GM23248 (cell line): ENCODE measurements at places on chromosomes 5 and 9. TPM values are rescaled to one million over a fixed set of nuclear protein-coding genes. Genes with fewer than 3 reads are reported as not detected.

- H3K27ac ChIP-seq, result no peak overlapping the region
- DNase-seq, result peak; percentile 17
- H3K36me3 ChIP-seq, result no peaks in the 10 kb centered on the region
- H3K27me3 ChIP-seq, result no peaks in the 10 kb centered on the region
- H3K4me3 ChIP-seq, result no peak overlapping the region
Measured at GRCh38 chr9:20479419-20480155, 142.7 kb downstream of the MLLT3 start.

DNA sequence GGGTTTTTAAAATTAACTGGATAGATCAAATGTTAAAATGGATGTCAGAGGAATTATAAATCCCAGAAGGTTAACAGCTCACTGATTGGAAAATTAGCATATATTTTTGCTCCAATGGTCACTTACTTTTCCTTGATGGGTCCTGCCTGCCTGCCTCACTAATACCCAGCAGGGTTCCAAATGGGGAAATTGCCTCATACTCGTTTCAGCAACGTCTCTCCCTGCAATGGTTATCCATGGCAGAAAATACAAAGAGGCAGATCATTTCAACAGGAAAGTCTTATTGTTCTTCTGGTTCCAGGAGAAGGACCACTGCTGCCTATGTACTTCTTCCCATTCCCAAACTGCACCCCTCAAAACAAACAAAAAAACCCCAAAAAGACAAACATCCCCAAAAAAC, 71.3 kb downstream of the ERP44 start:
- H3K27me3 ChIP-seq, result no peaks in the 10 kb centered on the region
- no peak overlapping the region for H3K27ac ChIP-seq
- no peaks in the 10 kb centered on the region for H3K4me1 ChIP-seq
- no peak for DNase-seq
- H3K4me3 ChIP-seq, result no peak overlapping the region
- H3K36me3 ChIP-seq, result peaks cover 6% of the 10 kb centered on the region; the same call in 1 of the 2 replicates

DNA sequence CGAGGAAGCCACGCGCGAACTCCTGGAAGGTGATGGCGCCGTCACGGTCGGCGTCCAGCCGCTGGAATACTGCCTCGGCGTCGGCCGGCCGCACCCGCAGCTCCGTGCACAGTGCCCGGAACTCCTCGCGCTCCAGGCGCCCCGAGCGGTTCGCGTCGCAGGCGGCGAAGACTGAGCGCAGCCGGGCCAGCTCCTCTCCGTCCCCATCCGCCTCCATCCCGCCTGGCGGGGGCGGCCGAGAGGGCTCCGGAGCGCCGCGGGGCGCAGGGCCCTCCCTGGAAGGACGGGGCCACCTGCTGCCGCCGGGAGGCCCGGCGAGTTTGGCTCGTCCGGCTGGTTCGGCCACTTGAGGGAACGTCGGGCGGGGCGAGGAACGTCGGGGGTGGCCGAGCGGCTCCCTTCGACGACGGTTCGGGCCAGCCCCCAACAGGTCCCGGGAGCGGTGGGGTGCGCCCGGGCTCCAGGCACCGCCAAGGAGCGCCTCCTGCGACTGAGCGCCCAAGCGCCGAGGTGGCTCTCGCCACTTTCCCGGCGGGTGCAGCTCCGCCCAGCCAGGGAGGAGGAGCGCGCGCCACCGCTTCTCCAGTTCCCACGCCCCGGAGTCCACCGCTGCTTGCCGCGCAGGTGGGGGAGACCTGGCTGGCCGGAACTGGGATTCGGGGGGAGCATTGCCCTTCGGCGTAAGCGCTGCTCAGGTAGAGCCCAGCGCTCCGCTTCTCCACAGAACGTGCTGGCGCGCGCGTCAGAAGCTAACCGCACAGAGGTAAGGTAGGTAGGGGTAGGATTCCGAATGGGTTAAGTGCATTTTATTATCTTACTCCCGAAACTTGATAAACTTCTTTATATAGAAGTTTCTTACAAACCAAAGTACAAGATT, at the start of gene RASEF:
Gene RASEF, minus strand, starts transcription at position 492 of the 877 bp plus-strand sequence. Its CDS starts 275 bp downstream, at position 217.
- H3K36me3 ChIP-seq, result no peaks in the 10 kb centered on the region
- peaks cover 10% of the 10 kb centered on the region for H3K27me3 ChIP-seq
- DNase-seq, result peak; percentile 59
- H3K4me1 ChIP-seq, result peaks cover 16% of the 10 kb centered on the region

DNA sequence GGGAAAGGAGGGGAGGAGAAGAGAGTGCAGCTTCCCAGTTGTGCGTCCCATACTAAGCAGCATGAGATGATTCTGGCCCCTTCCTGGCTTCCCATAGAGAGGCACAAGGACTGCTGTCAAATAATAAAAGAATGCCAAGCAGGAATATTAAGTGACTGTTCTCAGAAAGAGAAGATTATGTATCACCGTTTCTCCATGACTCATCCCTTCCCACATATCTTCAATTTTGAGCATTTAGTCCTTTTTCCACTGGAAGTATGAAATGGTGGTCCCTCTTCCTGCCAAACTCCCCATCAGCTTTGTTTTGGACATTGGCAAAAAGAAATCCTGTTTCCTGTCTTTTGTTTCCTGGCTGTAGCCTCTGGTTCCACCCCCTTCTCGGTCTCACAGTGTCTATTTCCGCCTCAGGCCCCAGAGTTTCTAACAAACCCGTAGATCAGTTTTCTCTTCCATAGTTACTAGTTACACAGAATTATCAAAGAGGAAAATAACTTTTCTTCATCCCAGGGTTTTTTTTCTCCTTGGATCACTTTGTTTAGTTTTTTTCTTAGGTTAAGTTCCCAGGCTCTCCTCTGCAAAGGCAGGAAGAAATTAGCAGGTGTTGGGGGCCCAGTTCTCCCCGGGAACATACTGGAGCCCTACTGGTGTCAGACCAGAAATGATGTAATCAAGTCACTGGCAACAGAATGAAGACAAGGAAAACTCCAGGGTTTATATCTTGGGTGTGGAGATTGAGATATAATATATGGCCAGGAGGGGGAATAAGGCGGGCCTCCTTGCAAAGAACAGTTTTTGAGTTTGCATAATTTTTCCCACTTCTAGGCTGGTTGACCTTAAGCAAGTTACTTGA, 26.4 kb upstream of the ARHGAP26 start:
- peak overlapping the region; percentile 3; the same call in 1 of the 2 replicates for H3K4me3 ChIP-seq
- H3K36me3 ChIP-seq, result no peaks in the 10 kb centered on the region
- peak overlapping the region; percentile 38 for H3K27ac ChIP-seq
- DNase-seq, result peak; percentile 72

- H3K36me3 ChIP-seq, result no peaks in the 10 kb centered on the region
- DNase-seq, result no peak
- H3K4me3 ChIP-seq, result no peak overlapping the region
- H3K4me1 ChIP-seq, result no peaks in the 10 kb centered on the region
- H3K27ac ChIP-seq, result no peak overlapping the region
Measured at GRCh38 chr9:133436681-133437080, 14.5 kb downstream of the ADAMTS13 start.

GRCh38 chr9:37001459-37001858, 32.6 kb downstream of the PAX5 start:
- no peaks in the 10 kb centered on the region for H3K36me3 ChIP-seq
- no peak for DNase-seq
- no peaks in the 10 kb centered on the region for H3K4me1 ChIP-seq
- no peak overlapping the region for H3K4me3 ChIP-seq
- no peak overlapping the region for H3K27ac ChIP-seq

DNA sequence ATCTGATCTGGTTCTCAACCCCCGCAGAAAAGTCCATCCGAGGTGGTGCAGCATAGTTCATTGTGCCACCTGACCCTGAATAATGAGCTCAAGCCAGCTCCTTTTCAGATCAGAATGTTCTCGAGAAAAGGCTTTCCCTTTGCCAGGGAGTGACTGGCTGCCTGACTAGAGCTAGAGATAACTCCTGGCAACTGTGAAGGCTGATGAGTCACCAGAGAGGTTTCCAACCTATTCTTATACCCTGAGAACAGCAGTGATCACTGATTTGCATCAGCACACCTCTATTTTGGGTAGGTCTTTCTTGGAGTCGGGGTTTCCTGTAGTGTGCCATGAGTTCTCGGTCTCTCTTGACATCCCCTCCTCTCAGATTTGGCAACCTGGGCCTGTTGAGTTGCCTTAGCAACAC, 127.9 kb downstream of the PIK3R1 start:
- no peaks in the 10 kb centered on the region for H3K27me3 ChIP-seq
- no peak overlapping the region for H3K4me3 ChIP-seq
- peak; percentile 95 for DNase-seq
- no peaks in the 10 kb centered on the region for H3K36me3 ChIP-seq
- H3K4me1 ChIP-seq, result peaks cover 26% of the 10 kb centered on the region
- H3K27ac ChIP-seq, result peak overlapping the region; percentile 55

GRCh38 chr5:172988276-172988675, 4.7 kb downstream of the ATP6V0E1 start:
- no peak overlapping the region for H3K4me3 ChIP-seq
- H3K4me1 ChIP-seq, result peaks cover 12% of the 10 kb centered on the region
- H3K27me3 ChIP-seq, result no peaks in the 10 kb centered on the region
- no peak overlapping the region for H3K27ac ChIP-seq
- no peak for DNase-seq
- no peaks in the 10 kb centered on the region for H3K36me3 ChIP-seq

GRCh38 chr5:141040093-141040770, 10.9 kb upstream of the PCDHB1 start:
- no peaks in the 10 kb centered on the region for H3K4me1 ChIP-seq
- H3K27ac ChIP-seq, result no peak overlapping the region
- no peaks in the 10 kb centered on the region for H3K36me3 ChIP-seq

- H3K27me3 ChIP-seq, result peaks cover 22% of the 10 kb centered on the region
- DNase-seq, result no peak
- H3K4me3 ChIP-seq, result no peak overlapping the region
- no peaks in the 10 kb centered on the region for H3K4me1 ChIP-seq
Measured at GRCh38 chr9:135724186-135724787, 22.3 kb downstream of the KCNT1 start.

- no peak for DNase-seq
- H3K27me3 ChIP-seq, result no peaks in the 10 kb centered on the region
- H3K36me3 ChIP-seq, result no peaks in the 10 kb centered on the region
- no peak overlapping the region for H3K4me3 ChIP-seq
- no peak overlapping the region for H3K27ac ChIP-seq
Measured at GRCh38 chr5:15282611-15283010, 217.4 kb upstream of the FBXL7 start.

GRCh38 chr5:139210585-139210984, 12.4 kb upstream of the SIL1 start:
- H3K27me3 ChIP-seq, result no peaks in the 10 kb centered on the region
- no peak overlapping the region for H3K4me3 ChIP-seq
- no peak overlapping the region for H3K27ac ChIP-seq
- DNase-seq, result no peak
- H3K36me3 ChIP-seq, result no peaks in the 10 kb centered on the region
- H3K4me1 ChIP-seq, result no peaks in the 10 kb centered on the region

- no peaks in the 10 kb centered on the region for H3K27me3 ChIP-seq
- no peak overlapping the region for H3K4me3 ChIP-seq
- DNase-seq, result no peak
- peaks cover 12% of the 10 kb centered on the region for H3K4me1 ChIP-seq
Measured at GRCh38 chr9:131217331-131218031, 58.8 kb downstream of the FAM78A start.

- H3K27me3 ChIP-seq, result no peaks in the 10 kb centered on the region
- no peak overlapping the region for H3K4me3 ChIP-seq
- no peaks in the 10 kb centered on the region for H3K36me3 ChIP-seq
- DNase-seq, result no peak
- no peak overlapping the region for H3K27ac ChIP-seq
Measured at GRCh38 chr9:83699615-83700014, 8.1 kb downstream of the UBQLN1 start.

GRCh38 chr5:136249678-136250266, 56.8 kb upstream of the SMIM32 start:
- H3K4me1 ChIP-seq, result no peaks in the 10 kb centered on the region
- H3K36me3 ChIP-seq, result no peaks in the 10 kb centered on the region
- no peak overlapping the region for H3K4me3 ChIP-seq
- peaks cover 48% of the 10 kb centered on the region for H3K27me3 ChIP-seq

- no peak overlapping the region for H3K4me3 ChIP-seq
- no peaks in the 10 kb centered on the region for H3K27me3 ChIP-seq
- no peak for DNase-seq
- H3K27ac ChIP-seq, result no peak overlapping the region
- no peaks in the 10 kb centered on the region for H3K4me1 ChIP-seq
Measured at GRCh38 chr5:129020683-129021082, 55.4 kb downstream of the SLC27A6 start.

DNA sequence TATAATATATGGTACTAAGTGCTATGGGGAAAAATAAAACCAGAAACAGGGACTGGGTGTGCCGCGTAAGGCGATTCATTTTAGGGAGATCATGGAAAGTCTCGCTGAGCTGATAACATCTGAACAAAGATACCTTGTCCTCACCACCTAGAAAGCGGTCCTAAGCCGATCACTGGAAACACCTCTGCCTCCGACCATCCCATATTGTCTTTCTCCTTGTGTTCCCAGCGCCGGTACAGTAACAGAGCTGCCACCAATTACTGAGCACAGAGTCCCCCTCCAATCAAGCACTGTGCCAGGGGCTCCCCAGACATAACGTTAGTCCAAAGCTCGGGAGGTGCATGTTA, 704 bp downstream of the CCDC112 start:
- no peak overlapping the region for H3K27ac ChIP-seq
- no peaks in the 10 kb centered on the region for H3K27me3 ChIP-seq
- no peaks in the 10 kb centered on the region for H3K36me3 ChIP-seq
- peak overlapping the region; percentile 76 for H3K4me3 ChIP-seq

DNA sequence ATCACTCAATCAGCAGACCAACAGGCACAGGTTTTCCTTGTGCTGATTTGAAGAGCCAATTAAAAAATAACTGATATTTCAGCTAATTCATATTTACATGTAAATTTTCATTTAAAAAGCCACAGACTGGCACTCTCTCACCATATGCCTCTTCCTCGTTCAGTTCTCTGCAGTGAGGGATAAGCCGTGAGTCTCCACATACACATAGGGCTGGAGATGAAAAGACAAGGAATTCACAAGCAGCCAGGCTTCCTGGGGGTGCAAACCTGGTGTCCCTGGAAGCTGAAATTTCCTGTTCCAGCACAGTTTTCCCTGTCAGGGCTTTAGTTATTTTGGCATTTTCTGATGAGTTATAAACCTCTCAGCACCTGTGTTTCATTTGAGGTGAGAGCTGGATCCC, 323.9 kb upstream of the PANK3 start:
- no peaks in the 10 kb centered on the region for H3K36me3 ChIP-seq
- no peak overlapping the region for H3K4me3 ChIP-seq
- 0 out of 2 replicates have a peak, but pooled peaks cover 1% of the 10 kb centered on the region for H3K4me1 ChIP-seq
- no peaks in the 10 kb centered on the region for H3K27me3 ChIP-seq
- no peak overlapping the region for H3K27ac ChIP-seq

GRCh38 chr9:75873712-75874111, 16.8 kb upstream of the PCSK5 start:
- no peaks in the 10 kb centered on the region for H3K27me3 ChIP-seq
- H3K36me3 ChIP-seq, result no peaks in the 10 kb centered on the region
- no peaks in the 10 kb centered on the region for H3K4me1 ChIP-seq
- no peak overlapping the region for H3K27ac ChIP-seq
- no peak overlapping the region for H3K4me3 ChIP-seq

The SH3GL2 gene
- not detected in 2 replicates for total RNA-seq

The ENTREP1 gene
- total RNA-seq, result 0.25 TPM in 1 of 2 replicates, not detected in the other

The LHX3 gene
- not detected in 2 replicates for total RNA-seq

The SV2C gene
- not detected in 2 replicates for total RNA-seq

The MEIKIN gene
- total RNA-seq, result not detected in 2 replicates
